GM23338 (cell line): ENCODE measurements at places on chromosomes 4 and X.
A peak's percentile ranks its signal among the peaks of the same experiment; 100 is the strongest.

GRCh38 chrX:46759645-46759974 lies 692 bp upstream of the SLC9A7 start:
- H3K36me3 ChIP-seq, result no peaks in the 10 kb centered on the region
- DNase-seq, result peak; percentile 38
- H3K27ac ChIP-seq, result no peak overlapping the region
- peaks cover 13% of the 10 kb centered on the region for H3K4me1 ChIP-seq

GRCh38 chrX:71637253-71637618 lies 18.9 kb upstream of the CXCR3 start:
- H3K36me3 ChIP-seq, result no peaks in the 10 kb centered on the region
- no peaks in the 10 kb centered on the region for H3K4me1 ChIP-seq
- DNase-seq, result no peak
- no peak overlapping the region for H3K4me3 ChIP-seq

DNA sequence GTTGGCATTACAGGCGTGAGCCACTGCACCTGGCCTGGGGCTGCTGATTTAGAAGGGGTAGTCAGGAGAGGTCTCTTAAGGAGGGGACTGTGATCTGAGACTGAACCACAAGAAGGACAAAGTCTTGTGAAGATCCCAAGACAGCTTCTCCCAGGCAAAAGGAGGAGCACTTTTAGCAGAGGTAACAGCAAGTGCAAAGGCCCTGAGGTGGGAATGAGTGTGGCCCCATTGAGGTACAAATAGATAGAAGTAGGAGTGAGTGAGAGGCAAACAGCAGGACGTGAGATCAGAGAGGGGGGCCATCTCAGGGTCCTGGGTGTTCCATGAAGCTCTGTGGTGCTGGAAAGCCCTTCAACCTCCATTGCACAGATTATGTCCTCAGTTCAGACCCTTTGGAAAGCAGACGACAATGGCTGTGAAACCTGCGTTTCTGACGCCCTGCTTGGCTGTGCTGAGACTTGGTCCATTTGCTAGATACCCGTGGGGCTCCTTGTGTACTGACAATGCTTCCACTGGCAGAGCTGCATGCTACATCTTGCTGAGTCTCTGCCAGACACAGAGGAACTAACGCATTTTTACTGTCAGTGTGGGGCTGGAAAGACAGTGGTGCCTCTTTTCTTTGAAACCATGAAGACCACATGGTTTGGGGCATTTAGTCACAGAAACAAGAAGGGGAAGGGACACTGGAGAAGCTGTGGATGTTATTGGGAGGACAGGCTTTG lies 1.3 kb upstream of the CCKAR start:
- no peak overlapping the region for H3K4me3 ChIP-seq
- peaks cover 6% of the 10 kb centered on the region; the same call in 1 of the 2 replicates for H3K36me3 ChIP-seq
- DNase-seq, result no peak

GRCh38 chrX:32745323-32745722 lies 466.0 kb downstream of the DMD start:
- DNase-seq, result no peak
- no peaks in the 10 kb centered on the region for H3K27me3 ChIP-seq
- H3K27ac ChIP-seq, result no peak overlapping the region
- H3K36me3 ChIP-seq, result no peaks in the 10 kb centered on the region

GRCh38 chr4:6109842-6110560 lies 90.3 kb downstream of the JAKMIP1 start:
- peak; percentile 92 for DNase-seq
- H3K4me3 ChIP-seq, result no peak overlapping the region
- peaks cover 6% of the 10 kb centered on the region; the same call in 1 of the 2 replicates for H3K4me1 ChIP-seq
- no peaks in the 10 kb centered on the region for H3K36me3 ChIP-seq
- no peak overlapping the region for H3K27ac ChIP-seq

GRCh38 chr4:55358668-55359067 lies 12.6 kb downstream of the SRD5A3 start:
- H3K27me3 ChIP-seq, result no peaks in the 10 kb centered on the region
- H3K4me3 ChIP-seq, result no peak overlapping the region
- H3K4me1 ChIP-seq, result peaks cover 1% of the 10 kb centered on the region
- no peak for DNase-seq

- no peak overlapping the region for H3K27ac ChIP-seq
- H3K4me1 ChIP-seq, result peaks cover 3% of the 10 kb centered on the region; the same call in 1 of the 2 replicates
- no peak for DNase-seq
- peaks cover 8% of the 10 kb centered on the region; the same call in 1 of the 2 replicates for H3K36me3 ChIP-seq
- H3K4me3 ChIP-seq, result no peak overlapping the region
Observed at GRCh38 chr4:158292156-158292555, 81.9 kb downstream of the TMEM144 start.

GRCh38 chrX:131845201-131845600 lies 177.9 kb upstream of the STK26 start:
- H3K36me3 ChIP-seq, result no peaks in the 10 kb centered on the region
- no peak overlapping the region for H3K27ac ChIP-seq
- DNase-seq, result no peak
- no peaks in the 10 kb centered on the region for H3K4me1 ChIP-seq
- no peaks in the 10 kb centered on the region for H3K27me3 ChIP-seq

DNA sequence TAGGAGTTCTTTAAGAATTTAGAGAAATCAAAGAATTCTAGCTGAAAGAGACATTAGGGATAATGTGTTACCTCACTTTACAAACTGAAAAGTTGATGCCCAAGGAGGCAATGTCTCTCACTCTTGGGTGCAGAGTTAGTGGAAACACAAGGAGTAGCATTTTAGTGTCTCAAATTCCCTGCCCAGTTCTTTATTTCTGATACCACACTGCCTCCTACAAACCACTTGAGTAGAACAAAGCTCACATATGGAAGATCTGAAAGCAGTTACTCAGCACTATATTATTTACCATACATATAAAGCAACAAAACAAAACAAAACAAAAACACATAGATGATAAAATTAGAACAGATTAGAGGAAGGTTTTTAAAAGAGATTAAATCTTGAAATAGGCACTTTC lies 124.2 kb downstream of the REELD1 start:
- DNase-seq, result no peak
- no peak overlapping the region for H3K4me3 ChIP-seq
- no peaks in the 10 kb centered on the region for H3K4me1 ChIP-seq
- no peaks in the 10 kb centered on the region for H3K27me3 ChIP-seq
- H3K27ac ChIP-seq, result no peak overlapping the region

GRCh38 chrX:123603491-123603890 lies 129.4 kb downstream of the THOC2 start:
- no peaks in the 10 kb centered on the region for H3K4me1 ChIP-seq
- H3K27me3 ChIP-seq, result no peaks in the 10 kb centered on the region
- no peaks in the 10 kb centered on the region; the same call in 1 of the 2 replicates for H3K36me3 ChIP-seq
